A549 (cell line): ENCODE measurements at places on chromosomes 12 and 14.
A peak's percentile ranks its signal among the peaks of the same experiment; 100 is the strongest.

DNA sequence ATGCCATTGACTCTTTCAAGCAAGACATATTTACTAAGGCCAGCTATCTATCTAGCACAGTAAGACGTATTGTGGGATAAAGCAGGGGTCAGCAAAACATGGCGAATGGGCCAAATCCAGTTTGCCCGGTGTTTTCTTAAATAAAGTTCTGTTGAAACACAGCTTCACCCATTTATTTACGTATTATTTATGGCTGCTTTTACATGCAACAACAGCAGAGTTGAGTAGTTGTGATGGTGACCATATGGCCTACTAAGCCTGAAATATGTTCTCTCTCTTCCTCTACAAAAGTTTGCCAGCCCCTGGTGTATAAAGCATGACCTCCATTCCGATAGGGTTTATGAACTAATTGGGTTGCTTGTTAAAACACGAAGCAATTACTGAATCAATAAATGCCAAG is 322.1 kb downstream of the CCDC91 start:
- no peak for DNase-seq

DNA sequence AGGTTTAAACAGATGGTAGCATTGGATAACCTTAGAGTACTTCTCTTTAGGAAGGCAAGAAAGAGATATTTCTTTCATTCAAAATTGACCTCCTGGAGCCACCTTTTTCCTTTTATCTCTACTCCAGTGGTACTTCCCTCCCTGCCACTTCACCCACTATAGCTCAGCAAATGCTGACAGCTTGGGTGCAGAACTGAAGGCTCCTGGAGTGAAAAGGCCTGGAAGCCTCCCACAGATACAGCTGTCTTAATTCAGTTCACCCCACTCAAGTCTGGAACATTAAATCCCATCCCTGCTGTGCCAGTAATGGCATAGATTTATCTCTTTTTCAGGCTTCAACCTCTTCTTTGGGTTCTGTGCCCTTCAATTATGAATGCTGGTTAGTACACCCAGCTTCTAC is 140.3 kb downstream of the NEDD1 start:
- DNase-seq = no peak

DNA sequence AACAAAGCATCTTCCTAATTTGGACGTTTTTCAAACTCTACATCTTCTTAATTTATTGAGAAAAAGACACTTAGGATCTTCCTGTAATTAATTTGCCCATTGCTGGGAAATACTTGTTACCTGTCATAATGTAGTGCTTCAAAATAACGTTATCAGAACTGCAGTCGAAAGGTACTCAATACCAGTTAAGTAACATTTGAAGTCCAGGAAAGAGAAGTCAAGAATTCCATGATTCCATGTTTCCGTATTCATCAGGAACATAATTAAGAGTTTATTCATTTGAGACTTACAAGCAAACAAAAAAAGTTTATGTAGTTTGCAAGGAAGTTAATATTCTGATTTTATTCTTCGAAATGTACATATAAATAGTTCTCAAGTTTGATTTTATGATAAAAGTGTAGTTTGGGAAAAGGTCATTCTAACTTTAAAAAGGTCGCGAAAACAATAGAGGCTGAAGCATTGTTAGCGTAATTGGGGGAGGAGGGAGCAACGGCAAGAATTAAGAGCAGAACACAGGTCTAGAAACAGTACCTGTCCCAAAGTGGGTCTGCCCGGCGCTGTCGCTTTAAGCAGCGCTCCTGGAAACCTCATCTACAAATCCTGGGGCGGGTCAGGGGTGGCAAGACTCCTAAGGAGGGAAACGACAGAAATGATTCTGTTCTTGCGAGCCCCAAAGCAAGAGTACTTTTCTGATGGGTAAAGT is 1.2 kb upstream of the KCNMB4 start:
- peak; percentile 6 for DNase-seq

- DNase-seq = no peak
Observed at GRCh38 chr12:2410496-2410895, 357.7 kb downstream of the CACNA1C start.

GRCh38 chr12:105570944-105571343 is 240.5 kb downstream of the C12orf75 start:
- no peak for DNase-seq

GRCh38 chr14:77124345-77125280 is 17.0 kb downstream of the ZDHHC22 start:
- DNase-seq = peak; percentile 48

DNA sequence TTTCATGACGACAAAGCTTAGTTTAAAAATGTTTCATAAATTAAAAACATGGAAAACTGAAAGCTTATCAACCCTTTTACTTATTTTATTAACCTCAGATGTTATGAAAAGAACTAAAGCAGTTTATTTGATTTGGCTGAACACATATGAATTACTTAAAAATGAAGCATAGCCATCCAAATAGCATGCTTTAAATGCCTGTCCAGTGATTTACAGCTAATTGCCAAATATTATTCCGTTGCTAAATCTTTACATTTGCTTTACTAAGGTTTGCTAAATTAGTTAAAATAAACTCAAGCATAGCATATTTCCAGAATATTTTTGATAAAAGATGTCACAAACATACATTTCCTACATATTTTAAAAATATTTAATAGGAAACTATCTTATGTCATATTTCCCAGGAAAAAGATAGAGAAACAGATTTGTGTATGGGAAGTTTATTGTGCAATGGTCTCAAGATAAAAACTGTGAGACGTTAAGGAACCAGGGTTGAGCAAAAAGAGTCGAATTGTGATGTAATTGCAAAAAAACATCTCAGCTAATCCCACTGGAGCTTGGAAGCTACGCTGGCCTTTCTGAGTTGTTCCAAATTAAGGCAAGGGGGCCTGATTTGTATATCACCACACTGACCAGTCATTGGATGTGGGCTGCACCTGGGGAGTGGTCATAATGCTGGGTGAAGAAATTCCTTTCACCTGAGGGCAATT is 25.8 kb downstream of the GPR135 start:
- no peak for DNase-seq

- DNase-seq = no peak
Observed at GRCh38 chr14:73461478-73462047, 3.2 kb upstream of the NUMB start.

DNA sequence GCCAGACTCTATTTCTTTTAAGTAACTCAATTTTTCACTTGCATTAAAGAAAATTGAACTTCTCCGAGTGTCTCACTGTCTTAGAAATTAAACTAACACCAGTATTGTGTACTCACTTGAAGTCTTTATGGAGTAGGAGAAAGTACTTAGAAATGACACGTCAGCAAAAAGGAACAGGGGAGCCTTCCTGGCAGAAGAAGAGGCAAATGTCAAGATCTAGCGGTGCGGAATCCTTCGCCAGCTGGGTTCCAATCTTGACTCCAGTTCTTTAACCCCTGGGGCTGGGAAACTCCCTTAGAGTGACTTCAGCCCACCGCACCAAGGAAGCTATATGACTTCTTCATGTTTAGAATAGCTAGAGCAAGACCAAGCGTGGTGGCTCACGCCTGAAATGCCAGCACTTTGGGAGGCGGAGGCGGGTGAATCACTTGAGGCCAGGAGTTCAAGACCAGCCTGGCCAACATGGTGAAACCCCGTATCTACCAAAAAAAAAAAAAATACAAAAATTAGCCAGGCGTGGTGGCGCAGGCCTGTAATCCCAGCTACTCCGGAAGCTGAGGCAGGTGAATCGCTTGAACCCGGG is 34.4 kb downstream of the WBP11 start:
- DNase-seq = no peak
